ENCODE measurements at places on chromosomes 1 and 21. TPM values are rescaled to one million over a fixed set of nuclear protein-coding genes. Genes with fewer than 3 reads are reported as not detected.

- H3K27me3 ChIP-seq = no peaks in the 10 kb centered on the region
- DNase-seq = no peak
- peaks cover 16% of the 10 kb centered on the region for H3K4me1 ChIP-seq
- H3K27ac ChIP-seq = no peak overlapping the region
- H3K4me3 ChIP-seq = no peak overlapping the region
Measured at GRCh38 chr21:21230672-21231071, 232.5 kb downstream of the NCAM2 start.

- H3K4me3 ChIP-seq = no peak overlapping the region
- H3K4me1 ChIP-seq = no peaks in the 10 kb centered on the region
- H3K27me3 ChIP-seq = no peaks in the 10 kb centered on the region
- H3K27ac ChIP-seq = no peak overlapping the region
- no peaks in the 10 kb centered on the region for H3K36me3 ChIP-seq
- no peak for DNase-seq
Measured at GRCh38 chr21:24658926-24659325, 948.4 kb downstream of the MRPL39 start.

GRCh38 chr21:25350056-25350455 lies 257.2 kb downstream of the MRPL39 start:
- DNase-seq = peak; percentile 25
- H3K27ac ChIP-seq = no peak overlapping the region
- H3K4me3 ChIP-seq = no peak overlapping the region
- H3K4me1 ChIP-seq = no peaks in the 10 kb centered on the region
- H3K27me3 ChIP-seq = no peaks in the 10 kb centered on the region

The CAMK2N1 gene
- 2.8 TPM for polyA plus RNA-seq

The SRSF10 gene
- 81.8 TPM for polyA plus RNA-seq

DNA sequence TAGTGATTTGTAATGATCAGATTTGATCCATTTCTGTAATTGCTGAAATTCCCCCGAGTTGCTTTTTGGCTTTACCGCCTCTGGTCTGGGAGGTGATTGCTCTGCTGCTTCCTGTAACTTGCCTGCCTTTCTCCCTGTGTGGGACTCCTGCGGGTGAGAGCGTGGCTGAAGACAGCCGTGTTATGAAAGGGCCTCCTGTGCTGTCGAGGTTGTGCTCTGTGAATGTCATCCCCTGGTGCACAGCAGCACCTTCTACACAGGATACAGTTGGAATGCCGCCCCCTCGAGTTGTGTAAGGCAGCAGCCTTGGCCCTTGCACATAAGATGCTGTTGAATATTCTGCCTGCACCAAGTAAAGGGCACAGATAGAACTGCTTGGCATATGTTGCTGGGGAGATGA lies 5.9 kb downstream of the SOD1 start:
- H3K4me3 ChIP-seq = no peak overlapping the region
- DNase-seq = no peak
- H3K4me1 ChIP-seq = peaks cover 5% of the 10 kb centered on the region
- no peaks in the 10 kb centered on the region for H3K27me3 ChIP-seq
- H3K36me3 ChIP-seq = peaks cover 53% of the 10 kb centered on the region
